ENCODE measurements at places on chromosomes 5 and 9.

- no peak for DNase-seq
Observed at GRCh38 chr9:110047955-110048402, 160.0 kb downstream of the C9orf152 start.

DNA sequence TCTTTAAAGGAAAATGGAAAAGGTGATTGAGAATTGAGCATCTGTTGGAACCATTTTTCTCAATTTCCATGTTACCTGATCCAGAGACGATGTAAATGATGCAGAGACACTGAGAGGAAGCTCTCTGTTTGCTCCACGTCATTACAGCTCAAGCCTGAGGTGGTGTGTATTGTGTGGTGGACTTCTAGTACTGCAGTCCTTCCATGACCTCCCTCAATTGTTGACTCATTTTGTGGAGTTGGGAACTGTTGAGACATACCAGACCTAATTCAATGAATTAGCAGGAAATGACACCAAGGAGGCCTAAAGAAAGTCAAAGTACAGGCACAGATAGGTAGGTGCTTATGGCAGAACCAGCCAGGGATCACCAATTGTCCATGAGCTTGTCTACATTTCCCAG lies 15.6 kb upstream of the LVRN start:
- no peak for DNase-seq

DNA sequence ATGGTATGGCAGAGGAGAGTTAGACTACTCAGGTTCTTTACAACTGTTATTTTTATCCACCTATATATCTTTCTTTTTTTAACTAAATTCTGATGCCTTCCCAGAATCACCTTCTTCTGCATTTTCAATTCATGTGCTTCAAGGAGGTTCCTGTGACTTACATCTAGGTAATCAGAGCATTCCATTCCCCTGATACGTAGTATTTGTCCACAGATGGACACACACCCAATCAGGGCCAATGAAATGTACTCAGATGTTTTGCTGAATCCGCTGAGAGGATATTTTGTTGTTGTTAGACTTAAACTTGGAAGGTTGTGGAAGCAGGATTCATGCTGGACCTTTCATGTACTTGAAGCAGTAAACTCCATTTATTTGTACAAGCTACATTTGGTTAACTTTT lies 159.4 kb upstream of the FER start:
- DNase-seq, result no peak

- DNase-seq, result no peak
Observed at GRCh38 chr5:155728146-155728856, 598.7 kb upstream of the SGCD start.

Measured in activated T-cell treated with anti-CD3 and anti-CD28 coated beads, Interleukin-2, amount 50 U/mL, for 48 hours (primary cell).